ENCODE measurements at places on chromosomes 5 and 9.

DNA sequence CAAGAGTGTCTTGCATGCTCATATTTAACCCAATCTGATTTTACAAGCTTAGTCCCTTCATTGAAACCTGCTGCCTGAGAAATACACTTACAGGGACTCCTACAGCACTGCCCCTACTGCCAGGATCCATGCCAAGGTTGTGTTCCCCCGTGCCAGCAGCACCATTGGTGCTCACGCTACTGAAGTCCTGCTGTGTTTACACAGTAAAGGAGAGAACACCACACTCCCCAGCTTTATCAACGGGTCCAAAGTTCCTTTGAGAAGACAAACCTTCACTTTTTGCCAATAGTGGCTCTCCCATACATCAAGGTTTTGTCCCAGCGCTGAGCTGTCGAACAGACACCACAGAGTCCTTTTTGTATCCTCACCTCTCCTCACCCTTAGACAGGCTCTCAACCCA is 155.1 kb upstream of the WWC1 start:
- no peak for DNase-seq

GRCh38 chr5:159933531-159934485 is 17.5 kb downstream of the ADRA1B start:
- DNase-seq: no peak

- no peak for DNase-seq
Measured at GRCh38 chr5:77210091-77210963, at the start of gene PDE8B. TSS of gene PDE8B (plus strand) at chr5:77210680. CDS start at chr5:77210926, 246 bp downstream.

DNA sequence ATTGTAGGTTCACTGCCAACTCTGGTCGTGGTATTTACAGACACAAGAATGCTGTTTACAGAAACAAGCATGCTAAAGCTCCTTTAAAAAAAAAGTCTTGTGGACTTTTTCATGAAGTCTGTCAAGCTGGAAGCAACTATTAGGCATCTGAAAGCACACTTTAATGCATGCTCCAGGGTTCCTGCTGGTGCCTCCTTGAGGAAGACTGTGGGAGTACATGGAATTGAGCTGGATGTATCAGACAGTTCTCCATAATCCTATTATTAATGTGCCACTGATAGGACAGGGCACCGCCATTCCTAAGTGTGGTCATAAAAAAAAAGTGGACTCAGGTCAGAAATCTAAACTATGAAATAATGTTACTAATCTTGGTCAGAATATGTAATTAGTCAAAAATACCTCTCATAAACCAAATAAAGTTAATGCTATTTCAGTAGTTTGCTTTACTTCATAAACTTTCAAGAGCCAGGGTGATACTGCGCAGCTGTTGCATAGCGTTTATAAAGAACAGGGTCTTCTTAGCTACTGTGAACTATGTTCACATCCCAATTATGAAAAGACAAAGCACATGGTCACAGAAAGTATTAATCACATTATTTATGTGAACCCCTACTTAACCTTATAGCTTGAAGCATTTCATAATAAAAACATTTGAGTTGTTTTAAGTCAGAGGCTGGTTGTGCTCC is 390.8 kb upstream of the PTGER4 start:
- DNase-seq: no peak

- no peak for DNase-seq
Measured at GRCh38 chr9:37197158-37198038, 77.0 kb downstream of the ZCCHC7 start.

DNA sequence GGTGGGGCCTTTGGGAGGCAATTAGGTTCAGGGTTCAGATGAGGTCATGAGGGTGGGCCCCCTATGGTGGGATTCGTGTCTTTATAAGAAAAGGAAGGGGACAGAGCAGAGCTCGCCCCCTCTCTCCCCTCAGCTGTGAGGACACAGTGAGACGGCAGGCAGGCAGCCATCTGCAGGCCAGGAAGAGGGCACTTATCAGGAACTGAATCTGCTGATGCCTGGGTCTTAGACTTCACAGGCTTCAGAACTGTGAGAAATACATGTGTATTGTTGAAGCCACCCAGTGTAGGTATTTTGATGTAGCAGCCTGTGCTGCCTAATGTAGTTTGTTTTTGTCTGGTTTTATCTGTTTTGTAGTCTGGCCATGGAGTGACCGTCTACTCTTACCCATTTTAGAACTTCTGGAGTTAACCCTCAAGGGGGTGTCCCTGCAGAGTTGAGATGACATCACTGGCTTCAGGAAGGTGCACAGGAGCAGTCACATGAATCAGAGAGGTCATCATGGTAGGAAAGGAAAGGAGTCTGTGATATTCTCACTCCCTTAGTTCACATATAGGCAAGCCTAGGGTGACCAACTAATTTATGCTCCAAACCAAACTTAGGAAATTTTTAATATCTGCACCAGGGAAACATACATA is 71.0 kb downstream of the LRRC70 start:
- no peak for DNase-seq

- DNase-seq: no peak
Measured at GRCh38 chr5:42894057-42894456, 82.4 kb upstream of the SELENOP start.

DNA sequence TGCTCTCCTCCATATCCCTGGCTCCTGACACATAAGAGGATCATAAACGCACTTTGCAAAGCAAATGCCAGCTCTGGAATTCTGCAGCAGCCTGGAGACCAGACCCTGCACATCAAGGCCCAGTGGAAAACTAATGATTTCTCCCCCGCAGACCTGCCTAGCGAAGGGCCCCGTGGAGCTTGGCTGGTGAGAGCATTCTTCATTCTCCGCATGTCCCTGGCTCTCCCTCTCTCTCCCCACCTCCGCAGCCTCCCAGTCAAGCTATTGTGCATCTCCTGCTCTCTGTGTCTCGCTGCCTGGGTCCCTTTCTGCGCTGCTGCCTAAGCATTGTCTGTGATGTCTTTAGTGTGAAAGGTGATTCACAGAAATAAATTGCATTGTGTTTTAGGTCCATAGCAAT is 46.7 kb downstream of the GRIA1 start:
- DNase-seq: no peak

GRCh38 chr9:126915281-126915816 is 767 bp downstream of the RALGPS1 start:
- peak; percentile 18 for DNase-seq

All from NCI-H1417 treated with DMSO at 0.1 percent for 48 hours (cell line).